ENCODE measurements at places on chromosomes 5 and 9.

DNA sequence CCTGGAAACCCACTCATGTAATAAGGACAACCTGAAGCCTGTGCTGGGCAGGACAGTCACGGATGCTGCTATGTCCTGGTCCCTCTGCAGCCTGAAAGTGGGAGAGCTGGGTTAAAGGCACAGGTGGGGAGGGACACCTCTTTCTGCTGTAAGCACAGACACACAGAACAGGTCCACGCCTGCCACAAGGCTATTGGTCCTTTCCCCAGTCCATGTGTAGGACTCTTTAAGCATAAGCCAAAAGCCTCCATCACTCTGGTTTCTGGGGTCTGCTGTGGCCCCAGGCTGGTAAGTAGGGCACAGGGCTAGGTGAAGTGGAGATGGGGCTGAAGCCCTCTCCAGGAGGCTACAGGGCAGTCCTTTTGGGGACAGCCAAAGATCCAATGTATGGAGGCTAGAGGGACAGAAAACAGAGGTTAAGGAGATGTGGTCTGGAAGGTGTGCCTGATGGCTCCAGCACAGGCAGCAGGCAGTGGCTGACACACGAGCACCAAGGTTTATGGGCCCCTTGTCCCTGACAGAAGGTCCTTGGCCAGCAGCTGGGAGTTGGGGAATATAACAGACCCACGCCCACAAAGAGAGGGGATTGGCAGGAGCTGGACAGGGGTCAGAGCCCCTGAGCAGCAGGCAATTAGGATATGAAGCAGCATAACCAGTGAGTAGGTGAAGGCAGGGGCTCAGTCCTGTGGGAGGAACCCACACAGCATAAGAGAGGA, 203.6 kb upstream of the MVB12B start:
- no peak for DNase-seq

DNA sequence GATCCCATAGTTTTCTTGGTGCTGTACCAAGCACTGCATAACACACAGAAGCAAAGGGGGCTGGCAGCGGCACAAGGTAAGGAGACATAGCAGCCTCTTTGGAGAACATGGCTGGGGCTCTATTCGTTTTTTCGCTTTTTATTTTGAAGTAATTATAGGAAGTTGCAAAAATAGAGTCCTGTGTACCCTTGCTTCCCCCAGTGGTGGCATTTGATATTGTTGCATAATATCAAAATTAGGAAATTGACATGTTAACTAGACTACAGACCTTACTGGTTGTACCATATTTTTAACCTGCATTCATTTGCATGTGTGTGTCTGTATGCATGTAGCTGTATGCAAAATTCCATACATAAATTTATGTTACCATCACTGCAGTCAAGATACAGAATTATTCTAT, 6.6 kb upstream of the UBQLN1 start:
- DNase-seq, result no peak

DNA sequence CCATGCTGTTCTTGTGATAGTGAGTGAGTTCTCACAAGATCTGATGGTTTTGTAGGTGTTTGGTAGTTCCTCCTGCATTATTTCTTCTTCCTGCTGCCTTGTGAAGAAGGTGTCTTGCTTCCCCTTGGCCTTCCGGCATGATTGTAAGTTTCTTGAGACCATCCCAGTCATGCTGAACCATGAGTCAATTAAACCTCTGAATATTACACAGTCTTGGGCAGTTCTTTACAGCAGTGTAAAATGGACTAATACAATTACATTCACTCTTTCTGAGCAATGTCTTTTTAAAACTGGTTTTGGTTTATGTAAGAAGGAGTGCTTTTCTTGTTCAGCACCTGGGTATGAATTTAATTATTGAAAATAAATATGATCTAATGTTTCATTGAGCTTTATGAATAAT, 50.7 kb upstream of the ARRDC3 start:
- DNase-seq, result no peak

DNA sequence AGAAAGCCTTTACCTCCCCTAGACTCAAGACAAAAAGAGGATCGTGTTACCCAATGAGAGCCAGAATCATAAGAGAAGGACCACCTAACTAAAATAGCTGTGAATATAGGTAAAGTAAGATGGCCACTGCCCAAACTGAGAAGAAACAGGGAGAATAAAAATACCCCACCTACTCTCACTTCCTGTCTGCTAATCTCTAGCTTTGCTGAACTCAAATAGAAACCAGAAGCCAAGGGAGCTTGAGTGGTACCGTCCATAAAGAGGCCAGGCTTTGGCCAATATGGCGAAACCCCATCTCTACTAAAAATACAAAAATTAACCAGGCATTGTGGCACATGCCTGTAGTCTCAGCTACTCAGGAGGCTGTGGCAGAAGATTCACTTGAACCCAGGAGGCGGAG, 123.0 kb upstream of the FST start:
- no peak for DNase-seq

GRCh38 chr9:14179449-14179848, 134.5 kb downstream of the NFIB start:
- DNase-seq, result no peak

GRCh38 chr5:136772491-136772890, 407.1 kb upstream of the TRPC7 start:
- no peak for DNase-seq

DNA sequence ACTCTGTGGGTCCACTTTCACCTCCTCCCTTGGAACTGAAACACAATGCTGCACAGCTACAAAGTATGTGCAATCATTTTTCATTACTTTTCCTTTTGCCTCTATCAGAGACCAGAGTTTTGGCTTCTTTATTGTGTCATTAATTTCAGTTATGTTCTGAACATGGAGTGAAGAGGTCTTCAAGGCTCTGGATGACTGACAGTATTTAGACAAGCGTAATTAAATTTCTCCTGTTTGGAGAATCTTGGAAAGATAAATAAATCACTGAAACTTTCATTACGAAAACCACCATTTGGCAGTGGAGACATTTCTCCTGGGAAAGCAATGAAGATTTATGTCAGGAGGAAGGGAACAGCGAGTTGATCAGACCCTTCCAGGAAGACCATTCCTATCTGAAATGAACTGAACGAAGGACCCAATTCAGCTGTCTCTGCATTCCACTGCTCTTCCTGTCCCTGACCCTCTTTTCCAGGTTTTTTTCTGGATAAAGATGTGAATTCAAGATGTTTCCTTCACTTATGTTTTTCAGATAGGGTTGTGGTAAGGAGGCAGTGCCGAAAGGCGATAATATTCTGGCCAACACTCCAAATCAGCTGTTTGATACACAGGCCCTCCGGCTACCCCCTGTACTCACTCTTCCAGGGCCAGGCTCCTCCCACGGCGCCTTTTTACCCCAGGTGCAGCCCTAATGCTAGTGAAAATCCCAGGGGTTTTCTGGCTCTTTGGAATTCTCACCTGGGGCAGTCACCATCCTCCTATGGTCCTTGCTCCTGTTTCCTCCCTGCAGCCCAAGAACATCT, 77.2 kb upstream of the OSMR start:
- no peak for DNase-seq

- no peak for DNase-seq
Observed at GRCh38 chr5:89255845-89256463, 373.0 kb upstream of the MEF2C start.

- no peak for DNase-seq
Observed at GRCh38 chr5:92916036-92916435, 665.0 kb downstream of the NR2F1-AS1 start.

GRCh38 chr9:2320114-2320513, 301.5 kb upstream of the VLDLR start:
- DNase-seq, result no peak

- no peak for DNase-seq
Observed at GRCh38 chr9:118336250-118336942, 632.2 kb downstream of the TLR4 start.

- no peak for DNase-seq
Observed at GRCh38 chr5:35908228-35908627, 30.2 kb downstream of the CAPSL start.

DNA sequence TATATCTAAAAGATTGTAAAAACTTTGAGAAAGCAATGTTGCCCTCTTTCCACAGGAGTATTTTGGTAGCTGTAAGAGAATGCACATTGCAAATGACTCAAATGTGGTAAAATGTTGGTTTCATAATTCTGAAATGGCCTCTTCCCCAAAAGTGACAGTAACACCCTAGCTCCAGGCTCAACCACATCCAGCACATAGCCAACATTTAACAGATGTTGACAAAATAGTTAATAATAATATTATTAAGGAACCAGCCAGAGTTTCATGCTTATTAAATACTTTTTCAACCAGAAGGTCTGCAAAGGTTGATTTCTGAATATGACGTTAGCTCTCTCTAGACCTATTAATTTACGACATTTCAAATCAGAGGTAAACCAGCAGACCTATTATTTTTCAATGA, 1.3 kb downstream of the ANXA1 start:
- no peak for DNase-seq

DNA sequence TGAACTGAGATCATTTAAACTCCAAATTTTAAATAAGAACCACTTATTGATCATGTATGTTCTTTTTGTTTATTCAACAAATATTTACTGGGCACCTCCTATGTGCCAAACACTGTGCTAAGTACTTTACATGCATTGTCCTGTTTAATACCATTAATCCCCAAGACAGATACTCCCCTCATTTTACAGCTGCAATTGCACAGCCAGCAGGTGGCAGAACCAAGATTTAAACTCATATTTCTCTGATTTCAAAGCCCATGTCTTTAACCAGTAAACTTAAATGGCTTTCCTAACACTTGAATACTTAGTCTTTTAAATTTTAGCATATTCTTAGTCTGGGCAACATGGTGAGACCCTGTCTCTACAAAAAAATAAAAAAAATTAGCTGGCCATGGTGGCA, 43.4 kb upstream of the KIAA1958 start:
- DNase-seq, result peak; percentile 12

DNA sequence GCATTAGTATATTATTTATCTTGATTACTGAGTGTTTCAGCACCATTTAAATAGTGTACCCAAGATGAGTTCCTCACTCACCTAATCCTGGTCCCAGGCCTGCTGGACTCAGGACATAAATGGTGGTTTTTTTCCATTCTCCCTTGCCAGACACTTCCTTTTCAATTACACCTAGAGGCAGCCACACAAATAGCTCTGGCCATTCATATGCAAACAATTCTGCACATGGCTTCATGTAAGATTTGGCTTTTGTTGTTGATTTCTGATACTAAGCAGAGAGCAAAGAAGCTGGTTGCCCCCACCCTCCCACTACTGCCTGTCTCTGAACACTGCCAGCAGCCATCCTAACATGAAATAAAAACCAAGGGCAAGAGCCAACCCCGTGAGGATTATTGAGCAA, 180.4 kb downstream of the SEMA5A start:
- no peak for DNase-seq

DNA sequence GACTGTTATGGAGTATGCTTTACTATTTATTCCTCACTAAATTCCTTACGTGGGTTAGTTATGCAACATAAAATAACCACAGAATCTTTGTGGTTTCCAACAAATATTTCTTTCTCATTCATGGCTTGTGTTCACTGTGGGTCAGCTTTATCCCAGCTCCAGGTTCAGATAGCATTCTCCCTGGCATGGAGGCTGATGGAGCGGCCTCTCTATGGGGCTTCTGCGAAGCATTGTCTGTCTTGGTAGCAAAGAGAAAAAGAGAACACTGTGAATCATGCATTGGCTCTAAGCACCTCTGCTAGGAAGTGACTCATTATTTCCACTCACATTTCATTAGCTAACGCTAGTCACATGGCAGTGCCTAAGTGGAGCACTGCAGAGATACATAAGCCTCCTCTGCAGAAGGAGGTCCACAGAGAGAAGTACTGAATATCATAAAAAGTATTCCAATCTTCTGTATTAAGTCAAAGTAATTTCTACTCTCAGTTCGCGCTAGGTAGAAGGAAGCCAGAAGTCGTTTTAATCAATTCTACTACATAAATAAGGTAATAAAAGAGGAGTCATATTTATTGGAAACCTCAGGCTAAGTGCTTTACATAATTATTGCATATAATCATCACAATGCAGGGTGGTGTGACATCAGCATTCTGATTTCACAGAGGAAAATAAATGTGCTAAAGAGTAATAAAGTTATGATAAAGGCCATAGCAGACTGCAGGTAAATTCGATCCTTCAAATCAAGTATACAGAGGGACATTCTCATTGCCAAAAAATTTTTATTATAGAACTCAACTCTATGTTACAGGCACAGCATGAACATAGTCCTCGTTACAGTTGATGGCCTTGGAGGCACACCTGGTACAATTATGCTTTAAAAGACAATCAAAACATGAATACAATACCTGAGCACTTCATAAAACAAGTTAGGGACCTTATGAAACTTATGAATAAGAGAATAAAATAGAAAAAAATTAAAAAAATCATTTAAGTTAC, 531.1 kb downstream of the CETN3 start:
- no peak for DNase-seq

GRCh38 chr9:91693226-91693625, 256.8 kb downstream of the ROR2 start:
- no peak for DNase-seq

GRCh38 chr9:60546406-60546805, 367.8 kb upstream of the SPATA31A5 start:
- no peak for DNase-seq

GRCh38 chr5:31561946-31562345, 29.8 kb downstream of the C5orf22 start:
- DNase-seq, result no peak

GRCh38 chr5:15682566-15682965, 182.6 kb downstream of the FBXL7 start:
- no peak for DNase-seq

- no peak for DNase-seq
Observed at GRCh38 chr5:125011014-125011413, 264.6 kb upstream of the ZNF608 start.

- no peak for DNase-seq
Observed at GRCh38 chr5:100519075-100519474, 16.1 kb upstream of the FAM174A start.

DNA sequence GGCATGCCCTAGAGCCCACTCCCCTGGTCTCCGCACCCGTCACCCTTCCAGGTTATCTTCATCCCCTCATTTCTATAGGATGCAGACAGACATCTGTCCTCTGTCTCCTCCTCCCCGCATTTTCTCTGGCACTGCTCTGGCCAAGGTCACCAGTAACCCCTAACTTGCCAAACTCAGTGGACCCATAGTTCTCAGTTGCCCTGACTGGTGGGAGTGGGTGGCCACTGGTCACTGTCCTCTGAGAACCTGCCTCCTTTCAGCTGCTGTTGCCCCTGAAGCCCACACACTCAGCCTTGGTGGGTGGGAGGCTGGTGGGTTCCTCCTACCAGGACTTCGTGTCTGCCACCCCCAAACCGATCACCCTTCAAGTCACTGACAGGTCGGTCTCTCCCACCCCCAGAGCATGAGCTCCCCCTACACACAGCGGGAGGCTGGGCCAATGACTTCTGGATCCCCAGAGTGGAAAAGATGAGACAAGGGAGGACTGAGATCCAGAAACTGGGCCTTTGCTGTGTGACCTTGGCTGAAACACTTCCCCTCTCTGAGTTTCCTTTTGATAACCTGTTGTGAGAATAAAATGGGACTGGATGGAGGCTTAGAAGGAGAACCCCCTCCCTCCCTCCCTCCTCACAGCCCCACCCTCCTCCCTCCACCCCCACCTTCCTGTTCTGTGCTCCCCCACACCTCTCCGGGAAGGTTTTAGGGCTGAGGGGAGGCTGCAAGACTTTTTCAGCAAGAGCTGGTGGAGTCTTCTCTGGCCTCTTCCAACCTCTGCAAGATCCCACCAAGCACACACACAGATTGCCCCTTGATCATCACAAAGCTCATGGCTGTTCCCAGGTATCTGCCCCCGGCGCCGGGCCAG, 2.4 kb upstream of the DBN1 start:
- DNase-seq, result peak; percentile 31

GRCh38 chr9:129626625-129627284, 792 bp downstream of the NTMT1 start:
- DNase-seq, result no peak

Measured in stimulated activated naive CD8-positive, alpha-beta T cell treated with anti-CD3 and anti-CD28 coated beads, Interleukin-15, amount 100 ng/mL, for 72 hours (primary cell).